Right renal pelvis (tissue), 4 donors: ENCODE measurements at places on chromosomes 11 and 22. TPM values are rescaled to one million over a fixed set of nuclear protein-coding genes. Genes with fewer than 3 reads are reported as not detected.

RBMXL2 gene
- 0.28 TPM for polyA plus RNA-seq

ANO3 gene
- 4.2 TPM for polyA plus RNA-seq

APOL3 gene
- polyA plus RNA-seq = 17.9 TPM

CTTN gene
- polyA plus RNA-seq = 175 TPM

LSP1 gene
- 5.2 TPM for polyA plus RNA-seq

GRCh38 chr11:124950601-124951330, 3.2 kb upstream of the CCDC15 start:
- DNase-seq = no peak

- no peak for DNase-seq
Measured at GRCh38 chr11:65419772-65420481, 2.7 kb upstream of the NEAT1 start.

GRCh38 chr11:12829540-12830314, 155.5 kb downstream of the TEAD1 start:
- DNase-seq = no peak

GRCh38 chr11:2771758-2772466, 72.1 kb upstream of the KCNQ1OT1 start:
- DNase-seq = no peak

DNA sequence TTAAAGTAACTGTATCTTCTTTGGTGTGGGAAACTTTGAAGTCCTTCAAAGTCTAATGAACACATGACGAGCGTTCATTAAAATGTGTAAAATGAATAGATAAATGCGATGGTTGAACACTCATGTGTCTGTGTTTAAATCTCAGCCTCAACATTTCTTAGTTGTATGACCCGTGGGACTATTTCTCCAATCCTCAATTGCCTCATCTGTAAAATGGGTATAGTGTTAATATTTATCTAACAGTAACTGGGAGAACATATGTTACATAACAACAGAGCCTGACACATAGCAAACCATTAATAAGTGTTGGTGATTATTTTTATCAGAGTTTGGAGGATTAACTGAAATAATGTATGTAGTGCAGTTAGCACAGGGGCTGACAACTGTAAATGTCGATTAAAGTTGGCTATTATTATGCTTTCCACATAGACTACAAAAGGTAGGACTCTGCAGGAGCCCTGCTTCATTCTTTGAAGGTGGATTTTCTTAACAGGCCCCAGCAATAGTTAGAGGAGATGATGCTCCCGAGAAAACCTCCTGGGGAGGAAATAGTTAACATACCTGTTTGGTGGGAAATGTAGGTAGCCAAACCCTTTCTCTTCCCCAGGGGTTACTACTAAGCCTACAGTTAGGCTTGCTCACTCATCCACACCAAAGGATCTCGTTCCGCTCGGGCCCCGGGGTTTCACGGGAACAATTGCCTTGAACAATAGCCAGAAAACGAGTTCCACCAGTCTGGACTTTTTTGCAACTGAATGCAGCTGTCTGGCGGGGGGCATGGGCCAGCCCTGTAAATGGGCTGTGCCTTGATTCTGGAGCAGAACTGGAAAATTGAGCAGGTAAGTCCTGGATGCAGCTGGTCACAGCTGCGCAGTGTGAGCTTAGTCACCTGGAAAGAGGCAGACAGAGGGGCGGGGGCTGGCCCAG, 133.4 kb downstream of the DBX1 start:
- DNase-seq = no peak

- no peak for DNase-seq
Measured at GRCh38 chr11:44866286-44866685, 84.4 kb downstream of the TP53I11 start.

DNA sequence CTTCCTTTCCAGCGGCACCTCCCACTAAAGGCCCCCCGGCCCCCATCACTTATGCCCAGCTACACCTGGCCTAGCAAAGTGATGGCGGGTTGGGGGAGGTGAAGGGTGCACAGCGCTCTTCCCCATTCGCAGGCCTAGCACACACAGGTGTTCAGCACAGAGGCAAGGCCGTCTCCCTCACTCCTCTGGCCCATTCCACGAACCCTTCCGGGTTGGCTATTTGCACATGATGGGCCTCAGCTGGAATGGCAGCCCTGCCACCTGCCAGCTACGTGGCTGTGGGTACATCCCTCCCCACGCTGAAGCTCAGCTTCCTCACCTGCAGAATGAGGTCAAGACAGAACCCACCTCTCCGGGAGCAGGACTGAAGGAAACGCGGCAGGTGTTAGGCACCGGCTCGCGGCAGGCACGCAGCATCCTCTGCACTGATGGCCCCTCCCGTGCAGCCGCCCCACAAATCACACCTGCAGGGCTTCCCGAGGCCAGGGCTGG, 4.8 kb downstream of the KIAA0930 start:
- no peak for DNase-seq

DNA sequence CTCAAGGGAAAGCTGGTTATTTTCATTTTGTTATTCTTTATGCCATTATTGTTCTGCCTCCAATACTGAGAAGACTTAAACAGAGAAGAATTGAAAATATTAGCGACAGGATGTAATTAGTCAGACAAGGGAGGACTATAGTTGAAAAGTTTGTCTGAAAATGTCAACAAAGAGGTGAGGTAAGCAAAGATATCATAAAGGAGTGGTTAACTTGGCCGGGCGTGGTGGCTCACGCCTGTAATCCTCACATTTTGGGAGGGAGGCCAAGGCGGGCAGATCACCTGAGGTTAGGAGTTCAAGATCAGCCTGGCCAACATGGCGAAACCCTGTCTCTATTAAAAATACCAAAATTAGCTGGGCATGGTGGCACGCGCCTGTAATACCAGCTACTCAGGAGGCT, 4.1 kb upstream of the HYLS1 start:
- DNase-seq = no peak

DNA sequence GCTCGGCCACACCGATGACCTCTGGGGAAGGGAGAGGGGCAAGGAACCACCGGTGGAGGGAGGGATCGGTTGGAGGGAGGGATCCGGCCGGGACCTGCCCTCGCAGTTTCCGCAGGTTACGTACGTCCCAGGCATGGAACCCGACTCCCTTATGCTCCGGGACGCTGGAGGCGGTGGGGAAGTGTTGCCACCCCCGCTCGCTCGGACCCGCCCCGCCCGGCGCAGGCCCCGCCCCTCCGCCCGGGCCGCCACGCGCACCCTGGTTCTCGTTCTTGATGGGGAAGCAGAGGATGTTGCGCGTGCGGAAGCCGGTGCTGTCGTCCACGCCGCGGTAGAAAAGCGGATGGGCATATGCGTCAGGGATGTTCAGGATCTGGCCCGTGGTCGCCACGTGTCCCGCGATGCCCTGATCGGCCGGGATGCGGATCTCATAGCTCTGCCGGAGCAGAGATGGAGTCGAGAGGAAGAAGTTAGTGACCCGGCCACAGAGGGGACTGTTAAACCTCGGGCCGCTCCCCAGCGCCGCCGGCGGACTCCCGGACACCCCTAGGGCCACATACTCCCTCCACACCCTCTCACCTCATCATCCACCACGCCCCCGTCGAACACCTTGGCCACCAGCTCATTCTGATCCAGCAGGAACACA, 89.8 kb downstream of the PDE2A start:
- DNase-seq = no peak

DNA sequence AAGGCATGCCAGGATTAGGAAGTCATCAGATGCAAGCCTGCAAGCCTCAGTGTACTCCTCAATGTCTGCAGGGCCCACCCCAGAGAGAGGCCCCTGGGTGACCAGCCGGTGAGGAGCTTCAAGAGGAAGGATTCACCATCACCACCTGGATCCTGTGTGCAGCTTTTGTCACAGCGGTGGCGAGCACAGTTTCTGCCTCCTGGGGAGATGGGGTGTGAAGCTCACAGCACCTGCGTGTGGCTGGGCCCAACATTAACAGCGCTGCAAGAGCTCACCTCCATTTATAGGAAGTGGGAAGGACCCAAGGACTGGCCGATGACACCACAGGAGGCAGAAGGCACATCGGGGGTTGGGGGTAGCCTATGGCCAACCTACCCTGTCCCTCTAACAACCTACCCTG, 235.3 kb downstream of the CTTN start:
- DNase-seq = no peak
